ENCODE measurements at places on chromosomes 6 and 20.

- DNase-seq: no peak
Observed at GRCh38 chr20:47007826-47008655, 113.4 kb downstream of the EYA2 start.

GRCh38 chr6:13248584-13248985 is 79.8 kb downstream of the TBC1D7 start:
- no peak for DNase-seq

DNA sequence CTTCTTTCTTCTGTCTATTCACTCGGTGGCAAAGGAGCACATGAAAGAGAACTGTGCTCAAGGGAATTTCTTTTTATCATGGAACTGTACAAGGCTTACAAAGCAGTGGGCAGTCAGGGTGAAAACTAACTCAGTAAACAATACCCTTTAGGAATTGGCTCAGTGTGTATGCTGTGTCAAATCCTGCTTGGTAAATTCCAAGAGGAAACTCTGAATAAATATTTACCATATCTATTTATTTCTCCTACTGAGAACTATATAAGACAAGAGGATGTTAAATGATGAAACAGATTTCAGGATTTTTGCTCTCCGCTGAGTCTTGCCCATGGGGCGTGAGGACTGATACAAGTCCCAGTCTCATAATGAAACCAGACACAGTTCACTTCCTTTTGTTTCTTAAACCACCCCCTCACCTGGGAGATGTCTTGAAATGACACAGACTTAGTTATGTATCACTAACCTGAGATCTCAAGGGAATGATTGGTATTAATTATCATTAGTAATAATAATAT is 188.8 kb downstream of the BACH2 start:
- peak; percentile 38 for DNase-seq

GRCh38 chr20:57808264-57809070 is 98.7 kb upstream of the PMEPA1 start:
- no peak for DNase-seq

DNA sequence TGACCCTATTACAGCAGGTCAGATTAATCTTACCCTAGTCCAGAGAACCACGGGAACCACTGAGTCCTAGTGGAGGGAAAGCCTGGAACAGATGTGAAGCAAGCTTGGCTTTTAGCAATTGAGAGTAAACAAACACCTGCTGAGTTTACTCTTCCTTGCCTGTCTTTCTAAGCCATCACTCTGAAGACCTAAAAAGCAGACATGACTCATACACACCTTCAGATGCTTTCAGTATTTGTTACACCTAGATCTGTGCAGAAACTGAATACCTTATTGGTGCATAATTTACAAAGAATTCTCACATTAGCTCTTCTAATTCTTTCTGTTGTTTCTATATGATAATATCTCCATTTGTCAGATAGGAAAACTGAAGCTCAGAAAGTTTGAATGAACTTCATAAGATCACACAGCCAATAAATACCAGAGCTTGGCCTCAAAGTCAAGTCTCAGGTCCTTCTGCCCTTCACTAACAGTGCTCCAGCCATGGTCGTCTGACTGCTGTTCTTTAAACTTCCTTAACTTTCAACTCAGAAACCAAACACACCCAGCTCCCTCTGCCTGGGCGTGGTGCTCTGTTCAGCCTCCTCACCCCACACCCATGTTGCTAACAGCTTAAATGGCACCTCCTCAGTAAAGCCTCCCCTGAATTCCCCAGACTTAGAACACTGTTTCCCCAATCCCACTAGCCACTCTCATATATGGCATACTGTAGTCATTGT is 8.6 kb upstream of the GABBR1 start:
- DNase-seq: no peak

DNA sequence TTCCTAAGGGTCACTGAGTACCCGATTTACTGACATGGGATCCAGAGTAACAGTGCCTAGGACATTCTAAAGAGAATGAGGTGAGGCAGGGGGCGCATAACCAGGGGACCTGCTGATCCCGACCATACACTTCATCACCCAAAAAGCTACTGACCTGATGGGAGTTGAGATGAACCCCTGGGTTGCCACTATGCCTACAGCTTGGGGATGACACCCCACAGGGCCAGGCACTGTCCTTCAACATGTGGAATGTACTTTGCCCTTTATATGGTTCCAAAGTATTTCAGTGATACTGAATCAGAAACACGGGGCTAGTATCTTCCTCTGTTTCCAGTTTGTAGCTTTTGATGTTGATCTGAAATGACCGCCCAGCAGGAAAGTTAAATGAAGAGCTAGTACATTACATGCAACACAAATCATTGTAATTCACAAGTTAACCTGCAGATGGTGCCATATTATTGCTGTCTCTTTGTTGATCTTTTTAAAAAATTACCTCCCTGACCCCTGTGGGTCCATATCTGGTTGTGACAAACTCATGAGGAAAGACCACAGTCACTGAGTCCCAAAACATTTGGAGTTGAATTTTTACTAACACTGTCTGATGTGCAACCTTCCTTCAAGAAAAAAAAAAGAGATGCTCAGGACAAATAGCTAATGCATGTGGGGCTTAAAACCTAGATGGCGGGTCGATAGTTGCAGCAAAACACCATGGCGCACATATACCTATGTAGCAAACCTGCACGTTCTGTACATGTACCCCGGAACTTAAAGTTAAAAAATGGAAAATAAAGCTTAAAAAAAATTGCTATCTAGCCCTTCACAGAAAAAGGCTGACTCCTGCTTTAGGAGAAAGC is 42.7 kb upstream of the GCNT2 start:
- DNase-seq: no peak

DNA sequence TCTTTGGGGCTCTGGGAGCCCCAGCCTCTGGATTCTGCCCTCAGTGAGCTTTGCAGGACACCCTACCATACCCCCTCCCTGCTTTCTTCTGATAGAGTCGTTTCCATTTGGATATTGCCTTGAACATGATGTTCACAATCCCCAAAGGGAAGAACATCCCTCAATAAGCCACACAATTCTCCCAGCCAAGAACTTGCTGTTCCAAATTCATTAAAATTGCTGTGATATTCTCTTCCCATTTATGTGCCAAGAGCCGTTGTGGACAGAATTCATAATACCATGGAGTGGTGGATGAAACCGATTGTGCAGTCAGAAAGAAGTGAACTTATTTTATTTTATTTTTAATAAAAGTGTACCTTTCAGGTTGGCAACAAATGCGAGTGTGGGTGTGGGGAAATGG is 95.8 kb downstream of the DHX35 start:
- no peak for DNase-seq

DNA sequence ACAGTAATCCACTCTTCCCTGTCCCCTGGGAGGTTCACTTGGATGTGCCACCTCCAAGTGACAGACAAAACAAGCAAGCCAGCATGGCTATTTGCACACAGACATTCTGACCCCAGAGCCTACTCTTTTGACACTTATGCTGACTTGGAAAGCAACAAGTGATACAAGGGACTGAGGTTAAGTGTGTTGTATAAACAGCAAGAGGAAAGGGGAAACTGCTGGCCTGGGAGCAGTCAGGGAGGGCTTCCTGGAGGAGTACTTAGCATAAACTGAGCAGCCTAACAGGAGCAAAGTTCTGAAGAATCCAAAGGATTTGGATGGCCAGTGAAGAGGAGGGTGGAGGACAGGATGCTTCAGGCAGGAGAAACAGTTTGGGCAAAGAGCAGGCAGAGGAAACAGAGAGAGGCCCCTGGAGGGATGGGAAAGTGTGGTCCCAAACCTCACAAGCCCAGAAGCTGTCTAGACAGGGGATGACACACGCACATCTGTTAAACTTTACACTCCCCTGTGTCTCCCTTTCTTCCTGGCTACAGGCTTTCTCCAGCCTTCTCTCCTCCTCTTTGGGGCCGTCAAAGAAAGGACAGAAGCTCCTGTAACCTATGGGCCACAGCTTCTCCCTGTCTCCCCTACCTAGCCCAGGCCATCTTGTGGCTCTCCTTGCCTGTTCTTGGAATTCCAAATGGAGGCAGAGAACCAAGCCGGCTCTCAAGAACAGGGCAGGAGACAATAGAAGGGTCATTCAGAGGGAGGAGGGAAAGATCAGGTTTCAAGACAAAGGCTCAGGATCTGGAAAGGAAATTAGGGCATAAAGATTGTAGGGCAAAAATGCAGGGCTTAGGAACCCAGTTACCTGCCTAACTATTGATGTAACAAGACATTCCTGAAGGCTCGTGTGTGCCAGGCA is 19.3 kb downstream of the SULF2 start:
- DNase-seq: no peak

- DNase-seq: no peak
Observed at GRCh38 chr6:14142511-14143223, 25.1 kb downstream of the CD83 start.

- DNase-seq: no peak
Observed at GRCh38 chr20:10660661-10661060, 13.1 kb downstream of the JAG1 start.

DNA sequence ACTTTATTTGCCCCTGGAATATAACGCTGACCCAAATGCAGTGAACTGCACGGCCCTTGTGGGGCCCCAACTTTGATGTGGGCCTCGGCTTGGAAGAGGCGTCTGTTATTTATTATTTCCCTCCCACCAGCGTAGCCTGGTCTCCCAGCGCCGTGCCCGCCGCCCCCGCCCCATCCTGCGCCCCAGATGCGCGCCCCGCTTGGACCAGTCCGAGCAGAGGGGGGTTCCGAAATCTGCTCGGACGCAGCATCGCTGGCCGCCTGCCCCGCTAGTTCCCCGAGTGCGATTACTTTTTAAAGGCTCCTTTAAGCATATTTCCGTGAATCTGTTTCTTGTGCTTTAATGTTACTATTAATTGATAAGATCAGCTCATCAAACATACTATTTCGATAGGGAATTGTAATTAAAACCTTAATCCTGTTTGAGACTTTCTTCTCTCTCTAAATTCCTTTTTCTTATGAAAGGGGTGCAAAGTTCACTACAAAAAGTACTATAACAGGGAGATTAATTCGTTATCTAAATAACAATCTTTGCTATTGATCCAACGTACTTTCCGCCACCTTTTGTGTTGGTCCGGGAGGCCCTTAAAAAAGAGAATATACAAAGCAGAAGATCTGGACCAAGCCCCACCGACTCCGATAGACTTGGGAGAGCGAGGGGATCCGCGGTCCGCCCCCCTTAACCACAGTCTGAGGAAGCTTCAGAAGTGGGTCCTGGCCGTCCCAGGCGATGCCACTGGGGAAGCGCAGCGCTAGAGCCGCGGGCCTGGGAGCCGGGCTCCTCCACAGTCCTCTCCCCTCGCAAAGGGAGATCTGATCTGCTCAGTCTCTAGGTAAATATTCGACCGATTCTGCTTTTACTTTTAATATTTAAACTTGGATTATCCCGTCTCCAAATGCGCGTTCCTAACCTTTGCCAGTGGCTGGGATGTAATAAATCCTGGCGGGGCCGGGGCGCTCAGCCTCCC is 10.2 kb downstream of the POU3F2 start:
- DNase-seq: no peak

- no peak for DNase-seq
Observed at GRCh38 chr6:43806043-43806757, 36.2 kb downstream of the VEGFA start.

DNA sequence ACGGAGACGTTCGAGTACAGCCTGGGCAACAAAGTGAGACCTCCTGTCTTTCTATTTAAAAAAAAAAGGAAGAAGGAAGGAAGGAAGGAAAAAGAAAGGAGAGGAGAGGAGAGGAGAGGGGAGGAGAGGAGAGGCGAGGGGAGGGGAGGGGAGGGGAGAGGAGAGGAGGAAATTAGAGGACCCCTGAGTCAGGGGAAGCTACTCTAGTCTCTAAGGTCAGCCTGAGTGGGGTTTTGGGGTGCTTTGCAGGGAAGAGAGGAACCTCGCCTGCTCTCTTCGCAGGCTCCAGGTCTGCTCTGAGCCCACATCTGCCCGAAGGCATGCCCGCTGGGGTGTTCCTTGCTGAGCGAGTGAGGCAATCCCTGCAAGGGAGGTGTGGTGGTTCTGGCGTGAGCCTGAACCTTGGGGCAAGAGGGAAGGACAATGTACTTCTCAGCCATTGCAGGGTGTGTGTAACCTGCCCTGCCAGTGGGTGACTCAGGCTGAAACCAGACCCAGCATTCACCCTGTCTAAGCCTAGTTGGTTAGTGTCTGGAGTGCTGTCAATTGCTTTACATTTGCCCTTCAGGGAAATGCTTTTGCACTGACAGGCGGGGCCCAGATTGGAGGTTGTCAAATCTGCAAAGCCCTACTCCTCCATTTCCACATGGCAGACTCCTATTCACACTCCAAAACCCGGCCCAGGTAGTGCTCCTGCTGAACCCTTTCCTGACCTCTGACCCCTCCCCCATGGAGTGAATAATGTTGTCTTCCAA is 15.3 kb upstream of the MMP9 start:
- no peak for DNase-seq

DNA sequence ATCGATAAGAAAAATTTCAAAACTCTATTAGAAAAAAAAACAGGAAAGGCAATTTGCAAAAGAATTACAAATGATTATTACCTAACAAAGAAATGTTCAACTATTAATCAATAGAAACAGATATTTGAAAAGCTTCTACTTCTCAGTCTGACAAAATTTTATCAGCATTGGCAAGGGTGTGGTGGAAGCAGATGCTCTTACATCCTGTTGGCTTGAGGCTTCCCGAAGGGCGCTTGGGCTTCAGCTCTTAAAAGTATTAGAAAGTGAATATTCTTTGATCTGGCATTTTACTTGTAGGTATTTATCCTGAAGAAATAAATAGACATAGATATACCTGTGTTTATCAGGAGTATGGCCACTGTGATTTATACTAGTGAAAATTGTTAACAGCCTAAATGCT is 38.7 kb downstream of the SLC35D3 start:
- no peak for DNase-seq

DNA sequence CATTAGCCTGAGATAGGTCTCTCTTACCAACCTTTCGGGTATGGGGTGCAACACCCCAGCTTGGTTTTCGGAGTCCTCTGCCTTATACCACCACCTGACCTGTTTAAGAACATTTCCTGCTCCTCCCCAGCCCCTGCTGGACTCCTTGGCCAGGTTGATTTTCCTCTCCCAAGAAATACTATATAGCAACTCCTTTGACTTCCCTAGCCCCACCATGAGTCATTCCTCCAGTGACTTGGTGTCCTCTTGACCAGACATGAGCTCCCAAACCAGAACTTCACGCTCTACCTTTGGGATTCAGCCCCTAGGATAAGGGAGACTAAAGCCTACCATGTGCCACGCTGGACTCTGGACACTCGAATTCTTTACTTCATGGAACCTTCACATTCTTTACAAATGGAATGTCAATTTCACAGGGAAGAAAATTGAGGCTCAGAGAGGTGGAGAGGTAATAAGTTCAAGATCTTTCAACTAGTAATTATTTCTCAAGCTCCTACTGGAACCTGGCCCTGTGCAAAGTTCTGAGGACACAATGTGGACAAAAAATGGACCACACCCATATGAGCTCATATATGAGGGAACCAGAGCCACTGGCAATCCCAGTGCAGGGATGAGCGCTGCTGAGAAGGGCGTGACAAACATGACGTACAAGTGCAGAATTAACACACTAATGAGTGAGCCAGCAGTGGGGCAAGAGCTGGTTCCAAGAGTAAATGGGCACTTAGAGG is 48.2 kb downstream of the SIRPA start:
- no peak for DNase-seq

- DNase-seq: no peak
Observed at GRCh38 chr20:40710603-40711002, 21.6 kb upstream of the MAFB start.

DNA sequence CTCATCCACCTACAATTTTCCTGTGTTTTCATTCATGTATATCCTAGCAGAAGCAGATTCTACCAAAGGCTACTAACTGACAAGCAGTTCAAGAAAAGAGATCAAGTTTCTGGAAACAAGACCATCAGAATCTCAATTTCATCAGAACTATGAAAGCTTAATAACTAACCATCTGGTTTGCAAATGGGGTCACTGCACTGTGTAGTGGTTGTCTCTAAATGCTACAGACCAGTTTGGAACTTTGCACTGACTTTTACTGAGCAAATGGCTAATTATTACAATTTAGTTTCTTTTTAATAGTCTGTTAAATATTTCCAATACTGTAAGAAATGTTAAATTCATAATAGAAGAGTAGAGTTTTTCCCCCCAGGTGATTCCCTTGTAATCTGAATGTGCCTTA is 64.5 kb downstream of the REPS1 start:
- DNase-seq: no peak
